ENCODE measurements at places on chromosomes 1 and 21.

DNA sequence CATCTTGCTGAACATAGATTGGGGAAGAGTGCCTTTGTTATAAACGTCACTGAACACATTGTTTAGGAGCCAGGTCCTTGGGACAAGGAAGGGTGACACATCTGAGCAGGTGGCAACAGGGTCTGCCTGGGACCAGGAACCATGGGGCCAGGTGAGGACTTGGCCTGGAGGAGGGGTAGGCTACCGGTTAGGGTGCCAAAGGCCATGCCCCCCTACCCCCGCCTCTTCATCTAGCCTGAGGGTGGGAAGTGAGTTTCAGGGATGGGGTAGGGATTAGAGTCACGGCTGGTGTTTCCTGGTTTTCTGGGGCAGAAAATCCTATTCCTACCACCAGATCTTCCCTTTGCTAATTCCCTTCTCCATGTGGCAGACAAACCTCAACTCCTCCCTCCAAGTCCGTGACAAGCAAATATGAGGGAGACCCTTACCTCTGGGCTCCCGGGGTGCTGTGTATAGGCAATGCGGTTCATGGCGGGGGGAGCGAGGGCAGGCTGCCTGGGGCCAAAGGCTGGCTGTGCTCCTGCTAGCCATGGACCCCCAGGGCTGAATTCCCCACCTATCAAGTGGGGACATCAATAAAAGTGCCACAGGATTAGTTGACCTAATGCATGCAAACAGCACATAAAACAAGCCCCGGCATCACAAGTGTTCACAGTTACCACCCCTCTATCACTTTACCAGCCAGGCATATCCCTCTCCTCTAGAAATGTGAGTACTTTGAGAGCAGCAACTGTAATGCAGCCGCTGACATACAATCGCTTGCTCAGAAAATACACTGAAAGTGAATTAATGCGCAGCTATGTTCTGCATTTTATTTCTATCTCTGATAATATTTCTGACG is 14.5 kb downstream of the CD247 start:
- no peak for DNase-seq

GRCh38 chr1:41661428-41662060 is 177.1 kb upstream of the EDN2 start:
- no peak for DNase-seq

DNA sequence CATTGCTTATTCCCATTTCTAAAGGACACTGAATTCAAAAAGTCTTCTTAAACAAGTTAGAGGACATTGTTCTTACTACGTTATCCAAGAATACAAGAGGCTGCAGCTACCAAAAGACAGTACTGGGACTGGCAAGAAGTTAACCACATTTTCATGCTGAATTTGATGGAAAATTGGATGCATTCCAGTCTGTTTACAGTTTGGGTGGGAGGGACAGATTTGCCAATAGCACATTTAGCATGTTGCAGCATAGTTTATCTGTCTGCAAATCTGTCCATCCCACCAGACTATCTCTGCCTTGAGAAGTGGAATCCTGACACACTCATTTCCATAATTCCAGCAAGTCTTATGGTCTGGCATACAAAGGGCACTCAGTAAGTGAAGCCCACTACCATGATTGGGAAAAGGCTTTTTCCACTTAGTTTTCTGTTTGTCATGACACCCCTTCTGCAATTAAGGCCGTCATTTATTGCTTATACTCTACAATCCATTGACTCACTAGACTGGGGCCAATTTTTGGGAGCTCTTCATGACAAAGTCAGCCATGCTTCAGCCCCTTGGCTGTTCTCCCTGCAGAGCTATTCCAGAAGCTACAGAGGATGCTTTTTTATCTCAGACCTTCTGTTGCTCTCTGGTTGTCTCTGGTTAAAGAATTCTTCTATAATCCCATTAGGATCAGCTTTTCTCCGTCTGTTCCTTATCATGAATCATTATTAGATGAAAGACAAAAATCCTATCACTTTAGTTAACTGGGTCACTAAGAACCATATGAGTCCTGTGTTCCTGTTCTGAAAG is 355.8 kb upstream of the PTBP2 start:
- no peak for DNase-seq

DNA sequence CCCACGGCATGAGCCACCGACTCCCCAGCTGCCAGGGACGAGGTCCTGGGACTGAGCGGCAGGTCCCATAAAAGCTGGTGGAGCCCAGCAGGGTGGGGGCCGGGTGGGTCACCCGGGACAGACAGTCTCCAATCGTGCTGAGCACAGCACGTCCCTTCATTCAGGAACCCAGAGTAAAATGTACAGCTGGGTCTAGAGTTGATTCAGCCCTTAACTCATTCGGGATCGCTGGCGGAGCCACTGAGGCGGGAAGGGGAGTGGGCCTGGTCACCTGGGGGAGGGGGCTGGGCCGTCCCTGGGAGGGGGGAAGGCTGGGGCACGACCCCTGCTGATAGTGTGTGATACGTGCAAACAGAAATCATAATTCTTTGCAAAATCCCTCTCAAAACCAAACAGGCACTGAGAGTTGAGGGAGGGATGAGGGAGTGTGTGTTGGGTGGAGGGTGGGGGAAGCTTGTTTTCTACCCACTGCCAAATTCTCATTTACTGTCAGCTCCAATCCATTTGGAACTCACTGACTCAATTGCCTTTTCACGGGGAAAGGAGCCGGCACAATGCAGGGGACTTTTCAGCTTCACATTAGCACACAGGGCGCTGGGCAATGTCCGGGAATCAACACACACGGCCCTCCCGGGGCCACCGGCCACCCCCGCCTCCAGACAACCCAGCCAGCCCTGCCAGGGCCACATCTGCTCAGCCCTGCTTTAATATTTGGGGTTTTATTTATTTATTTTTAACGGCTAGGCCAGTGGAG is 13.8 kb downstream of the CASZ1 start:
- no peak for DNase-seq

GRCh38 chr1:80225510-80225909 is 1219.0 kb upstream of the ADGRL4 start:
- no peak for DNase-seq
